Esophagus squamous epithelium (tissue), 5 donors: ENCODE measurements at places on chromosomes 11 and 22.

- DNase-seq, result no peak
These were observed 7.0 kb downstream of the CHST1 start for GRCh38 chr11:45658292-45658991.

- no peak for DNase-seq
These were observed 36.9 kb downstream of the PACS1 start for GRCh38 chr11:66106786-66107599.

GRCh38 chr11:82577246-82577645 is 156.4 kb downstream of the FAM181B start:
- no peak for DNase-seq

DNA sequence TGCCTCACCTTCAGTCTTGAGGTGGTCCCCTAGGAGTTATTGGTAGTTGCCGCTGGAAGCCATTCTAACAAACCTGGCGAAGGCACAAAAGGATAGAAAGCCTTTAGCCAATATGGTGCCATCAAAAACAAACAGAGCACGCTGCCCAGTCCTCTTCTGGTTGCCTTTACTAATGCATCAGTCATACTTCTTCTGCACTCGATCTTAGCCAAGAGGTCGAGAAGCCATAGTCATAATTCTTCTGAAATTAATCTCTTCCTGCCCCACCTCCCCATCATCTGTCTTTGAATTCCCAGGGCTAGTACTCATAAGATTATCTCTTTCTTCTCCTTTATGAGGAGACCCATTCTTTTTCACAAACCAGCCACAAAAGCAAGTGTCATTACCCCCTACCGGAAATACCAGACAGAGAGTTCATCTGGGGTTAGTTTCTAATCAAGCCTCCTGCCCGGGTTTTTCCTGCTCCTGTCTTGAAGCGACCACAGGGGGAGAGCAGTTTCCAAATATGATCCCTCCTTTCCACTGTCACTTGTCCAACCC is 21.4 kb upstream of the EHF start:
- no peak for DNase-seq

- DNase-seq, result no peak
These were observed 2.9 kb upstream of the TREH start for GRCh38 chr11:118682372-118682771.

- DNase-seq, result no peak
These were observed 371.8 kb upstream of the CHORDC1 start for GRCh38 chr11:90594658-90595057.

DNA sequence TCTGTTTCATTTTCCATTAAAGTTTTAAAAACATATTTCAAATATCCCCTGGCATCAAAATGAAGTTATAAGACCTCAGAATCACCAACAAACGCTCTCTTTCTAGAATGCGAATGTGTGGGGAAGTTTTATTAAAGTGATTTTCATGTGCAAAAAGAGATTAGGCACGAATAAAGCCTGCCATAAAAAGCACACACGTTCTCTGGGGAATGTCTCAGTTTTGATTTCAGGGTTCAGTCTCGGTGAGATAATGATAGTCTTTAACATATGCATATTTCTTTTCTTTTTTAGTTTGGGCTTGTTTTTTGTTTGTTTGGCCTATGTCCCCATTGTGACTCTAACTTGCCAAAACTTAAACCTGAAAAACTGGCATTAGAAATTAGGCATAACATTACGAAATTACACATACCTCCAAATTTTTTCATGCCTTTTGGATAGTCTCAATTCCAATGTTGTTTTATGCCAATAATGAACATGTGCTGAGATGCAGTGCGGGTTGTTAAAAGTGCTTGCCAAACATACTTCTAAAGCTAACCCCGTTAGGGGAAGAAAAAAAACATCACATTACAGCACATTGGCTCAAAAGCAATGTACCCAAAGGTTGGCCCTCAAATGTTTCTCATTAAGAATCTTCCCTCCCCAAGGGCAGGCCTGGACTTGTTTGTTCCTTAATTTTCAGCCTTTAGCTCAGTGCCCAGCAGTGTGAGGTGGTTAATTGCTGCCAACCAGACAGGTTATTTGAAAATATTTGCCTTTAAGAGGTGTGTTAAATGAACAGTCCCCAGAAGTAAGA is 33.2 kb upstream of the FBLN1 start:
- DNase-seq, result no peak

GRCh38 chr22:48619721-48620120 is 1208.0 kb downstream of the BRD1 start:
- DNase-seq, result no peak

- DNase-seq, result no peak
These were observed 10.3 kb downstream of the TOP3B start for GRCh38 chr22:21972293-21972779.

GRCh38 chr22:24027389-24027975 is 16.4 kb downstream of the CABIN1 start:
- DNase-seq, result no peak

DNA sequence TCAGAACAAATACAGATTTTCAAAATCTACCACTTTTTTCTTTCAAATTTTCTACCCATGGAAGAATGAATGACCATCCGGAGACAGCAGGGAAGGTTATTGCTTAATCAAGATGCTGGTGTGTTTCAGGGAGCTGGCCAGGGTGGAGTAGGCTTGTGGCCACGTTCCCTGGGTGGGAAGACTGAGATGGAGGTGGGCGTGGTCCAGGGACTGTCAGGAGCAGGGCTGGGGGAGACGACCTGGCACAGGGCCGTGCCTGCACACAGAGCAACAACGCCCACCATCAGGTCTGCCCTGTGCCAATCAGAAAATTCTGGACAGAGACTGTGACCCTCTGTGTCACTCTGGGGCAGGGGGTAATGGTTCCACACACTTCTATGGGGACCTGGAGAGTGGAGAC is 7.1 kb upstream of the APOBEC3H start:
- no peak for DNase-seq

- no peak for DNase-seq
These were observed 52.0 kb downstream of the CADM1 start for GRCh38 chr11:115452241-115452640.

DNA sequence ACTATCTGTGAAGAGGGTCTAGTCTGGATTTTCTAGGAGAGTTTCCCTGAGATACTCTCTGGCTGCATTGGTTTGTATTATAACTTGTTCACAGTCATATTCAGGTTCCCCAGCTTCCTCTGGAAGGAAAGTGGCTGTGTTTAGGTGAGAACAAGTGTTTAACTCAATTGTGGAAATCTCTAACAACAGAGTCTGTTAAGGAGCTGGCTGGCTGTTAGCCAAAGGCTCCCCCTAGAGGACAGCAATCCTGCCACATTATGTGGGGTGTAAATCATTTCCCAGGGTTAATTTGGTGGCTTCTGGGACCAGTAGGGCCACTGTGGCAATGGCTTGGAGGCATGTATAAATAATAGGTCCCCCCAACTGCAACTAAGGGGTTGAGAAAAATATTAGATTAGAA is 18.4 kb downstream of the MS4A6E start:
- no peak for DNase-seq

GRCh38 chr11:128512474-128512996 is 74.8 kb downstream of the ETS1 start:
- no peak for DNase-seq

- DNase-seq, result no peak
These were observed 35.6 kb downstream of the KCNC1 start for GRCh38 chr11:17770048-17770652.
